Activated CD8-positive, alpha-beta T cell treated with anti-CD3 and anti-CD28 coated beads for 36 hours (primary cell): ENCODE measurements at places on chromosomes 5 and 9. TPM values are rescaled to one million over a fixed set of nuclear protein-coding genes. Genes with fewer than 3 reads are reported as not detected.

The POLR3G gene
- 27.1 TPM for total RNA-seq

GRCh38 chr5:9922719-9923118, 292.6 kb upstream of the TAS2R1 start:
- H3K36me3 ChIP-seq, result no peaks in the 10 kb centered on the region
- H3K4me3 ChIP-seq, result no peak overlapping the region
- no peak for DNase-seq
- H3K27ac ChIP-seq, result no peak overlapping the region
- no peaks in the 10 kb centered on the region for H3K4me1 ChIP-seq

The EFNA5 gene
- total RNA-seq, result not detected

- H3K27ac ChIP-seq, result no peak overlapping the region
- H3K27me3 ChIP-seq, result peaks cover 12% of the 10 kb centered on the region
- H3K36me3 ChIP-seq, result no peaks in the 10 kb centered on the region
- DNase-seq, result no peak
These were observed 212.4 kb downstream of the HSD17B3 start for GRCh38 chr9:96089452-96090085.

- no peak overlapping the region for H3K27ac ChIP-seq
- no peaks in the 10 kb centered on the region for H3K36me3 ChIP-seq
- DNase-seq, result no peak
- no peaks in the 10 kb centered on the region for H3K27me3 ChIP-seq
- no peaks in the 10 kb centered on the region for H3K4me1 ChIP-seq
- no peak overlapping the region for H3K4me3 ChIP-seq
These were observed 115.4 kb downstream of the PDZD2 start for GRCh38 chr5:31754358-31754704.

DNA sequence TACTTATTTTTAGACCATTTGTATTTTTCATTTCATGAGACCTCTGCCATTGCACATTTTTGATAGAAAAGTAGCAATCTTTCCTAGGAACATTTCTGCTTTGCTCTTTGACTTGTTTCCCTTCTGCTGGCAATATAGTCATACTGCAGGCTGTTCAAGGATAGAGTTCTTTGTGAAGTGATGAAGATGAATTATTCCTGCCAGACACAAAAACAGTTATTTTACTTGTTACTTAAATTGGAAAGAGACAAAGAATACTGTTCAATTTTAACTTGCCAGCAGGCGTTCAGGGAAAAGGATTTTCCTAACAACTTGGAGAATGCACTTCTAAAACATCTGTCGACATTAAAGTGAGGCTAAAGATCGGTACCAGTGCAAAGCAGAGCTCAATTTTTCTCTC, 251.7 kb upstream of the ACTBL2 start:
- H3K36me3 ChIP-seq, result no peaks in the 10 kb centered on the region
- no peak overlapping the region for H3K27ac ChIP-seq
- H3K4me3 ChIP-seq, result no peak overlapping the region
- no peaks in the 10 kb centered on the region for H3K4me1 ChIP-seq
- no peak for DNase-seq

- H3K27me3 ChIP-seq, result no peaks in the 10 kb centered on the region
- H3K27ac ChIP-seq, result no peak overlapping the region
- H3K36me3 ChIP-seq, result no peaks in the 10 kb centered on the region
- no peaks in the 10 kb centered on the region for H3K4me1 ChIP-seq
- no peak for DNase-seq
These were observed 970.2 kb upstream of the COX7C start for GRCh38 chr5:85647349-85648127.

The F2RL2 gene
- not detected for total RNA-seq

GRCh38 chr9:131418143-131419025, 24.5 kb downstream of the PRRC2B start:
- peaks cover 32% of the 10 kb centered on the region for H3K36me3 ChIP-seq
- H3K27ac ChIP-seq, result peak overlapping the region; percentile 90

The HSD17B4 gene
- total RNA-seq, result 94.3 TPM

DNA sequence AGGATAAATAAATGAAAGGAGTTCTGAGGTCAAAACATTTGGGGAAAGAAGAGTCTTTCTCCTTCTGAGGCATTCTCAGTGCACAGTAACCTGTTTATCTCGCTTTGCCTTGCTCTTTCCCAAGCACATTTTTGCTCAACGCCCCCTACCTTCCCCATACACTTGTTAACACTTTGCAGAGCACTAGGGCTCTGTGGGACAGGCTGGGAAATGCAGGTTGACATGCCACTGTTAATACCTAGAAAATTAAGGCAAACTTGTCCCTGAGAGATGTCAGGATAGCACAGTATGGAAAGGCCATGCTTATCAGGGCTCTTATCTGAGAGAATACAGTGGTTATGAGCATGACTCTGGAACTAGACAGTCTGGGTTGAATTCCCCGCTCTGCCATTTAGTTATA, 152.0 kb downstream of the DOCK8 start:
- H3K4me3 ChIP-seq, result no peak overlapping the region
- no peaks in the 10 kb centered on the region for H3K27me3 ChIP-seq
- peaks cover 54% of the 10 kb centered on the region for H3K36me3 ChIP-seq
- no peak overlapping the region for H3K27ac ChIP-seq
- no peaks in the 10 kb centered on the region for H3K4me1 ChIP-seq

- no peak for DNase-seq
- H3K4me3 ChIP-seq, result no peak overlapping the region
- peaks cover 11% of the 10 kb centered on the region for H3K27me3 ChIP-seq
- H3K27ac ChIP-seq, result no peak overlapping the region
These were observed 32.0 kb downstream of the PLAC8L1 start for GRCh38 chr5:146073239-146073900.

DNA sequence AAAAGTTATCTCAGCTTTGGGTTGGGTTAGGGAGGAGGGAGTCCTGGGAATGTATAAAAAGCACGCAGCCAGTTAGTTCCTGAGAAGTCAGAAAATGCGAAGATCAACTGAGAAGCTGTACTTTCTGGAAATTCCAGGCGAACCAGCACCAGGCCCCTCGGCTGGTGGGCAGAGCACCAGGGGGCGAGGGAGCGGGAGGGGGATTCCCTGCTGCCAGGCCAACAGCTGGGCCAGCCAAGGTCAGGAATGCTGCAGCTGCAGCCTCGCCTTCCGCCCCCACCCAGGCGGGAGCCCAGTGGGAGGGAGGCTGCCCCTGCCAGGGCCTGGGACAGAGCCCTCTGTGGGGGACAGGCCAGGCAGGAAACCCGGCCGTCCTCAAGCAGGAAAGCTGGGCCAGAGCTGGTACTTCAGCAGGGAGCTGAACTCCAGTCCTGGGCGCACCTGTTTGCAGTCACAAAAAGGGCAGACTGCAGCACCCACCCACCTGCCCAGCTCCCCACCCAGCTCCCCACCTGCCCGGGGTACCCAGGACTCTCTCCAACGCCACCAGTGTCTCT, 35.5 kb downstream of the VAV2 start:
- H3K27me3 ChIP-seq, result no peaks in the 10 kb centered on the region
- H3K4me3 ChIP-seq, result no peak overlapping the region
- no peaks in the 10 kb centered on the region for H3K36me3 ChIP-seq
- H3K4me1 ChIP-seq, result peaks cover 25% of the 10 kb centered on the region
- H3K27ac ChIP-seq, result peak overlapping the region; percentile 80
- DNase-seq, result no peak

The TRIM36 gene
- total RNA-seq, result 0.18 TPM

DNA sequence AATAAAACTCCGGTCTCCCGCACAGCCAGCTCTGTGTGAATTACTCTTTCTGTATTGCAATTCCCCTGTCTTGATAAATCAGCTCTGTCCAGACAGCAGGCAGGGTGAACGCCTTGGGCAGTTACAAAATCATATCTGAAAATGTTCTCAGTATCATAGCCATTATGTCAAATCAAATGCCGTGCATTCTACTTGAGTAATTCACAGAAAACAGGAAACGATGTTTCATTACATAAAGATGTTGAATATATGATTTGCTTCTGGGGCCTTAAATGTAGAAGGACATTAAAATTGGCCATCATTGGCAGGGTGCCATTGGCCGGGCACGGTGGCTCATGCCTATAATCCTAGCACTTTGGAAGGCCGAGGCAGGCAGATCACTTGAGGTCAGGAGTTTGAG, 8.5 kb downstream of the POLR3G start:
- no peaks in the 10 kb centered on the region for H3K4me1 ChIP-seq
- peaks cover 24% of the 10 kb centered on the region for H3K36me3 ChIP-seq
- no peak overlapping the region for H3K27ac ChIP-seq

DNA sequence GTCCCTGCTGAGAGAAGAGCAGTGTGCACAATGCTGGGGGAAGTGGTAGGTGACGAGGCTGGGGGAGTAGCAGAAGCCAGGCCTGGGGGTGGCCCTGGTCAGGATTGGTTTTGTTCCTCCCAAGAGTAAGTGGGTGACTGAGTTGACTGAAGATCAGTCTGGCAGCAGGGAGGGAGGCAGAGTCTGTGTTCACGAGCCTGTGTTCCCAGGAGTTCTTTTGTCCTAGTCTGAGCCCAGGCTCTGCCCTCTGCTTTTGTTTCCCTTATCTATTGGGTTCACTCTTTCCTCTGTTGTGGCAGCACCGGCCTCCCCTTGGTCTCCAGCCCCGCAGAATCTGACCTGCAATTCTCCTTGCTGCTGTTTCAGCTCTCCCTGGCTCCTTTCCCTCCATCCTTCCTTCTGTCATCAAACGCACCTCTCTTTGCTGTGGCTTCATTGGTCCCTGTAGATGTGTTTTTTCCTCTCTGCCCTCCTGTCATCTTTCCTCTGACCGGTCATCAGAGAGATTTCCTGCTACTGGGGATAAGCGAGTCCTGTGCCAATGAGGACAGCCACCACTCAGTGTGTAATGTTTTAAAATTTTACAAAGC, 607.4 kb downstream of the KIF4B start:
- H3K4me3 ChIP-seq, result no peak overlapping the region
- peaks cover 27% of the 10 kb centered on the region for H3K27me3 ChIP-seq
- DNase-seq, result no peak

The FLT4 gene
- total RNA-seq, result 4.4 TPM

GRCh38 chr9:37801287-37801850, 772 bp downstream of the DCAF10 start:
- peaks cover 9% of the 10 kb centered on the region for H3K36me3 ChIP-seq
- peaks cover 40% of the 10 kb centered on the region for H3K4me1 ChIP-seq
- DNase-seq, result peak; percentile 48

GRCh38 chr5:72018143-72018803, 89.0 kb upstream of the MAP1B start:
- peaks cover 32% of the 10 kb centered on the region for H3K27me3 ChIP-seq
- no peak overlapping the region for H3K27ac ChIP-seq
- peaks cover 2% of the 10 kb centered on the region for H3K4me1 ChIP-seq
- no peak overlapping the region for H3K4me3 ChIP-seq

DNA sequence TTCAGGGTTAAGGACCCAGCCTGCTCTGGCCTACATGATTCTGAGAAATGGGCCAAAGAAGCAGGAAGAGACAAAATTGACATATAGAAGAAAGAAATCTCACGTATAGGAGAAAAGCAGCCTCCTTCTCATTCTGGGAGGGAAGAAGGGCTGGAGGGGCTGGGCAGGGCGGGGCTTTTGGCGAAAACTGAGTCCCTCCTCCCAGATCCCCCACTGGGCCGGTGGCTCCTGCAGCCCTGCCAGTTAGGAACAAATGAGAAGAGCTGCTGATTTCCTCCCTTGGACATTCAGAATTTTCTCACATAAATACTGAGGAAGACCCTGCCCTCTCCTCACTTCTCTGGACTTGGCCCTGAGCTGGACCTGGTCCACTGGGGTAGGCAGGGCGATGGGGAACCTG, at the start of gene WNT8A:
WNT8A (plus strand) TSS at position 332 of the 400 bp plus-strand sequence. CDS start 95 bp downstream, outside the sequence.
- H3K27ac ChIP-seq, result no peak within 1 kb of the TSS
- no peak within 1 kb of the TSS for H3K4me3 ChIP-seq
- no peaks in the 10 kb centered on the region for H3K27me3 ChIP-seq

DNA sequence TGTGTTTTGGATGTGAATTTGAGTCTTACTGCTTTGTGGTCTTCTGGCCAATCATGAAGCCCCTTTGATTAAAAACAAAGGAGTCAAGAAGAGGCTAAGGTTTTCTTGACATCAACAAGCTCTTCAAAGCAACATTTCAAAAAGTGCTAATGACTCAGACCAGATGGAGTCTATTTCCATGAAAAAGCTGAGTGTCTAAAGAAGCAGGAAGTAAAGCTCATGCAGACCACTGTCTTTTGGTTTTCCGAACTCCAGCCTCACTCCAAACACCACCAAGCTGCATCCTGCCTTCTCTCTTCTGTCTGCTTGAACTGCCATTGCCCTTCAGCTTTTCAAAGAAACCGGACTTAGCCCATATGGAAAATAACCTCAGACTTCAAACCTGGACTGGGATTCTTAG, 115.2 kb downstream of the PRDM6 start:
- DNase-seq, result no peak
- H3K27me3 ChIP-seq, result peaks cover 4% of the 10 kb centered on the region
- no peaks in the 10 kb centered on the region for H3K36me3 ChIP-seq
- no peak overlapping the region for H3K27ac ChIP-seq
- no peaks in the 10 kb centered on the region for H3K4me1 ChIP-seq

GRCh38 chr9:20462410-20462809, 159.9 kb downstream of the MLLT3 start:
- H3K27ac ChIP-seq, result no peak overlapping the region
- H3K27me3 ChIP-seq, result no peaks in the 10 kb centered on the region
- peaks cover 2% of the 10 kb centered on the region for H3K36me3 ChIP-seq
- no peak for DNase-seq
- peaks cover 63% of the 10 kb centered on the region for H3K4me1 ChIP-seq

GRCh38 chr5:153619771-153620170, 129.3 kb downstream of the GRIA1 start:
- no peaks in the 10 kb centered on the region for H3K36me3 ChIP-seq
- peaks cover 3% of the 10 kb centered on the region for H3K27me3 ChIP-seq
- H3K4me3 ChIP-seq, result no peak overlapping the region
- no peak overlapping the region for H3K27ac ChIP-seq
- DNase-seq, result no peak

GRCh38 chr5:110201791-110202190, 512.1 kb downstream of the MAN2A1 start:
- H3K4me1 ChIP-seq, result no peaks in the 10 kb centered on the region
- no peak overlapping the region for H3K4me3 ChIP-seq
- no peak overlapping the region for H3K27ac ChIP-seq
- H3K27me3 ChIP-seq, result no peaks in the 10 kb centered on the region
- H3K36me3 ChIP-seq, result no peaks in the 10 kb centered on the region
- no peak for DNase-seq

GRCh38 chr9:126123927-126124326, 202.7 kb upstream of the MVB12B start:
- DNase-seq, result no peak
- H3K4me1 ChIP-seq, result no peaks in the 10 kb centered on the region
- H3K36me3 ChIP-seq, result no peaks in the 10 kb centered on the region
- H3K27me3 ChIP-seq, result peaks cover 22% of the 10 kb centered on the region
- H3K27ac ChIP-seq, result no peak overlapping the region

GRCh38 chr5:8663374-8663773, 794.4 kb downstream of the MTRR start:
- no peak overlapping the region for H3K4me3 ChIP-seq
- no peak overlapping the region for H3K27ac ChIP-seq
- no peak for DNase-seq
- no peaks in the 10 kb centered on the region for H3K4me1 ChIP-seq

DNA sequence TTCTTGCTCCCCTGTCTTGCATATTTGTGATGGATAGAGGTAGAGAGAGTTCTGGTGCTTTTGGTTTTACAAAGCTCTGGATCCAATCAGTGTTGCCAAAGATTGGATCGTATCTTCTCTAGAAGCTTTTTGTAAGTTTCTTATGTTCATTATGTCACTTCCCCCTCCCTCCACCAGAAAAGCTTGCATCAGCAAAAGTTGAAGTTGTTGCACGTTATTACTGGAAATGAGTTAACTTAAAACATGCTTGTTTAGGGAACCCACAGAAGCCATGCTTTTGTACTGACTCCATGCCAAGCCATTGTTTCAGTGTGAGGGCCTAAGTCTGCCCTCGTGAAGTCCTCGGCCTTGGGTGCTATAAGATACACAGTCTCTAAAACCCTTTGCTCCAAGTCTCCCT, 186.5 kb downstream of the ERCC6L2 start:
- no peak for DNase-seq
- H3K4me3 ChIP-seq, result no peak overlapping the region
- no peaks in the 10 kb centered on the region for H3K36me3 ChIP-seq
- H3K27me3 ChIP-seq, result no peaks in the 10 kb centered on the region
- no peak overlapping the region for H3K27ac ChIP-seq

The BARX1 gene
- total RNA-seq, result 6.6 TPM
